ENCODE measurements at places on chromosomes 11 and 22.
A peak's percentile ranks its signal among the peaks of the same experiment; 100 is the strongest.

DNA sequence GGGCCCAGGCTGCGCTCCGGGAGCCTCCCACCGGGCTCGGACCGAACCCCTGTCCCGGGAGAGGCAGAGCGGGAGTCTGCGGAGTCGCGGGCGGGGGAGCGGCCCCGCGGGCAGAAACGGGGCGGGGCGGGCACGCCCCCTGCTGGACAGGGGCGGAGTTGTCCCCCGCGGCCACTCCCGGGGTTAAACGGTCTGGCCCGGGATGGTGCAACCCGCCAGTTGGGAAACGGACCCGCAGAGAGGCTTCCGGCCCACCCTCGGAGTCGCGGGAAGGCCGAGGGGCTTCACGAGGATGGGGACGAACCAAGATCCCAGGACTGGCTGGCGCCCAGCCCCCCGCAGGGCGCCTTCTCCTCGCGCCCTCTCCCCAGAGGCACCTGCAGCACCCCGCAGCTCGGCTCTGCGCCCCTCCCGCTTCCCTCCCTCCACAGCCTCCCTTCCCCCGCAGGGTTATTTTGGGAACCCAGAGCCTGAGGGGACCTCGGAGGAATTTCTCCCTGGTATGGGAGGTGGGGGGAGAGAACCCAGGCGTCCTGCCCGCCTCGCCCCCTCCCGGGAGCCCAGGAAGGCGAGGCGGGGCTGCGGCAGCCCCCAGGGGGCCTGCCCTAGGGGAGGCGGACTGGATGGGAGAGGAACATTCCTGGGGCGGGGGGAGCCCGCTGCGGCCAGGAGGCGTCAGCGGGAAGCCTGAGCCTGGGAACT, 902 bp downstream of the RASGRP2 start:
- DNase-seq = no peak

DNA sequence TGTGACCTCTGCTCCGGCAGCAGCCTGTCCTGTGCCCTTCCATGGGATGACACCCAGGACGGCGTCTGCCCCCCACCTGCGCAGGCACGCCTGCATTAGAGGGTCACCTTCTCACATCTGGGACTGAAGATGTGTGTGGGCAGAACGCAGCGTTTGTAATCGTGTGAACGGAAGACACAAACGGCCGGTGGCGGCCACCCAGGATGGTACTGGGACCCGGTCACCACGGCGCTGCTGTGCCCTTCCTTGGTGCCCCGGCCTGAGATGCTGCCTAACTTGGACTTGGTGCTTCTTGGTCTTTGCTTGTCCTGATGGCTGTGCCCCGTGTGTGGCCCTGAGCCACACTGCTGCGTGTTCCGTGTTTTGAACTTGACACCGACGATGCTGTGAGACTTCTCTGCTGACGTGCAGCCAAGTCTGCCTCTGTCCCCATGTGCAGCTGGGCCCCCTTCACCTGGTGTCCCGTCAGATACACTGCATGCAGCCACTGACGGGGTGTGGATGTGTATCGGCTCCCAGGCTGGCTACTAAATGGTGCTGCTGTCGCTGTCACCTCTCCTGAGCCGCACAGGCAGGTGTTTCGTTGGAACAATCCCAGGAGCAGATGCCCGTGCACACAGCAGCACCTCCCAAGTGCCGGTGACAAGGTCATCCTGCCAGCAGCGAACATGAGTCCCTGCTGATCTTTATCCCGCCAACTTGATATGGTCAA, 21.4 kb downstream of the YPEL1 start:
- no peak for DNase-seq

DNA sequence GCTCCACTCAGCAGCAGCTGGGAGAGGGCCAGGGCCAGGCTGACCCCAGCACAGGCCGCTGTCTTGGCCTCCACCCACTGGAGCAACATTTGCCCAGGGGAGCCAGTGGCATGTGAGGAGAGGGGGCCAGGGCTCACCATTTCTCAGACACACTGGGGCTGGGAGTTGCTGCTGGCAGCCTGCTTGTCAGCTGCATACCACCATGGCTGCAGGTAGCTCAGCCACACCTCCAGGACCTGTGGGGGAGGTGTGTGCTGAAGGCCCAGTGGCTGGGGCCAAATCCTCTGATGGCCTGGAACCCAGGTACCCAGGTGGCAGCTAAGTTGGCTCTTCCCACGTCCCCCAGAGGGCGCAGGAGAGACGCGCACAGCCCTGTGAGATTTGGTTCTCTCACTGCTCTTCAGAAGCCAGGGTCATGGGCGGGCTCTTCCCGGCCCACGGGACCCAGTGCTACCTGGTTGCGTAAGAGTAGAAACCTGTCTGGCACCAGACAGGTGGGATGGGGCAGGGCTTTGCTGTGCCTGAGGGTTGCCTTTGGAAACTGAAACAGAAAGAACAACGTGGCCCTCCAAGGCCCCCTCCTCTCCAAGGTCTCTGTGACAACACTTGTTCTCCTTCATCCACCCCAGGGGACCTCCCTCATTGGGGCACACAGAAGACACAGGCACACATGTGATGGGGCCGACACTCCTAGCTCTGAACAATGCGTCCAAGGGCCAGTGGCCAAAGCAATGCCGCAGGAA, 98.8 kb downstream of the MED15 start:
- DNase-seq = peak; percentile 31

- no peak for DNase-seq
These were observed 10.4 kb downstream of the JAM3 start for GRCh38 chr11:134079317-134079716.

DNA sequence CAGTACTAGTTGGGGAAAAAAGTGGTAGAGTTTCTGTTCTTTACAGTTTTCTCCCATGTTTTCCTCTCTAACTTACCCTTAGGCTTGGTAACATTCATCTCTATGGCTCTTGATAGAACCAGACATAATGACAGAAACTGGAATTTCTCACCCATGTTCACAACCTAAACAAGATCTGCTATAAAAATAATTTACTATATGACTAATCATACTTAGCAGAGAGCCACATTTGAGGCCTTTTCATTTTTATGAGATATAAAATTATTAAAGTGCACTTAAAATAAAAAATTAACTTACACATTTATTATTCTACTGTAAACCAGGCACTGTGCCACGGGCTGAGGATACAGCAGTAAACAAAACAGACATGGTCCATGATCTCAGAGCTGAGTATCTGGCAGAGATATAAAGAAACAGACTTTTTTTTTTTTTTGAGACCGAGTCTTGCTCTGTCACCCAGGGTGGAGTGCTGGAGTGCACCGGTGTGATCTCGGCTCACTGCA, 98.1 kb downstream of the GAB2 start:
- DNase-seq = no peak

DNA sequence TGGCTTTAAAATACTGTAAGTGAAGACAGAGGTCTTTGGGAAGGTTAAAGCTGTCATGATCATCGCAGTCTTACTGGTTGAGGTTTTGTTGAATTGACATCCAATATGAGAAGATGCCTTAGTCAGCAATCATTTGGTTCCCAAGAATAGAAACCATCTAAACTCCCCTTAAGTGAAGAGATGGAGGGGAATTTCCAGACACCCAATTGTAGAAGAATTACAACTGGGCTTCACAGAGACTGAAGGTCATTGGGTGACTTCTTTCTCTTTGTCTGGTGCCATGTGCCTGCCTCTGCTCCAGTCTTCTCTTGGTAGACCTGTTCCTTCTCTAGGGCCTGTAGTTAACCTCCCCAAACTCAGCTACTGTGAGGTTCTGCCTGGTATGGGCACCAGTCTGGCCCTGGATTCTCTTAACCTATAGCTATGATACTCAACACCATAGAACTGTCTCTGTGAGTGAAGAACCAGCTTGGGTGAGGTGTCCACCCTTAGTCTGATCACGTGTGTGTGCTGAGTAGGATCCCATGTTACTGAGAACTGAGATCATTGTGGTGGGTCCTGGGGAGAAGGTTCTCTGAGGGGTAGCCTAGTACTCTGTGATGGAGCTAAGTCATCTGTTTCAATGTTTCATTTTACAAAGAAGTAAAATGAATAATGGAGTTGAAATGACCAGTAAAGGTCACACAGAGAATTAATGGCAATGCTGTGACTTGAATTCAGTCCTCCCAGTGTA, 182.5 kb downstream of the CSNK2A3 start:
- DNase-seq = no peak

DNA sequence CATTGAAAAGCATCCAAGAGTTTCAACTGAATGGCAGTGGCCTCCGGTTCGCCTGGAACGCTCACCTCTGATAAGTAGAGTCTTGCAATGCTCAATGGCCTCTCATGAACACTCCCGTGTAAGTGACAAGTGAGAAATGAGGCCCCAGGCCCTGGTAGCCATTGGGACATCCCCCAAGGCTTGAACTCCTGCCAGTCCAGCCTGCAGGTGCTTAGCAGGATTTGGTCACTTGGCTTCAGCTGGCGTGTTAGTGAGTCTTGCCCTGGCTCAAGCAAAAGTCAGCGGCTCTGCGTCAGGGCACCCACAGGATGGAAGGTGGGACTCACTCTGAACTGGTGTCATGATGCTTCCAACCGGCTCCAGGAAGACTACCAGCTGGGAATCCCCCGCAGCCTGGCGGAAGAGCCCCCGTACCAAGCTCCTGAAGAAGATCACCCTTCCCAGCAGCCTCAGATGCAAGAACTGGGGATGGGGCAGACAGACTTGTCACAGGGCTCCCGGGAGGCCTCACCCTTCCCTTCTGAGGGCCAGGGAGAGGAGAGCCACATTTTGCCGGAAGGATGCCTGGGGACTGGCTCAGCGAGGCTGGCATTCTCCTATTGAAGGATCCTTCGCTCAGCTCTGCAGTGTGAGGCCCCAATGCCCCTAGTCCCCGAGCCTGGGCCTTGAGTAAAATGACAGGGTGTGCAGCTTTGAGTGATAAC, 19.3 kb downstream of the MB start:
- DNase-seq = no peak

GRCh38 chr11:83336993-83337392, 50.8 kb upstream of the CCDC90B start:
- DNase-seq = no peak

GRCh38 chr11:17735818-17736578, 1.4 kb downstream of the KCNC1 start:
- DNase-seq = no peak

- DNase-seq = no peak
These were observed 429.5 kb downstream of the BUD13 start for GRCh38 chr11:116343270-116343669.

- no peak for DNase-seq
These were observed 415.9 kb downstream of the TMEM135 start for GRCh38 chr11:87453531-87454089.

DNA sequence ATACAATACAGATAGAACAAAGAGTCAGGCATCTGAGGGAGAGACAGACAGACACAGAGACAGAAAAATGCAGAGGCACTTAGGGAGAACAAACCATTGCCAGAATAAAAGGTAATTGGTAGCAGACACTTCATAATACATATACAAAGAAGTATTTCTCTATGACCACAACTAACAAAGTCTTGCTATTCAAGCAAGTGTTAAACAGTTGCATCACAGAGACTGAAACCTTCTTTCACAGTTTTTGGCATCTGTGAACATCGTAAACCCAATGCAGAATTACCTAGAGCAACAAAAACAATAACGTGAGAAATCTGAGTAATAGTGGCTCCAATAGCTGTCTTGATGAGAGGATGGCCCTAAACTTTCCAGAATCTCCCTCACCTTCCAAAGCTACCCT, 116.4 kb downstream of the BLID start:
- DNase-seq = no peak

DNA sequence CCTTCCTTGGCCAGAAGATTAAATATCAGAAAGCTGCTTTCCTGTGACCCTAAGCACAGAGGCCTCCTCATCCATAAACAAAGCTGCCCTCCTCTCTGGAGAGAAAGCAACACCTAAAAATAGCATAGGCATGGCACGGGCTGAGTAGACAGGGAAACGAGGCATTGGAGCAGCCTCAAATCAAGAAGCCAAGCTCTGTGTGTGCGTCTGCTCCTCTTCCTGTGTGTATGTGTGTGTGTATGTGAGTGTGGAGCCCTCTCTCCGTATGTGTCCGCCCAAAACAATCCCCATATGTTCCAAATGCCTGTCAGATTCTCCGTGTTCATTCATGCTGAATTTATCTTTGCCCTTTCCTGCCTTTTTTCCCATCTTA, 24.0 kb downstream of the KCNJ5 start:
- DNase-seq = no peak

DNA sequence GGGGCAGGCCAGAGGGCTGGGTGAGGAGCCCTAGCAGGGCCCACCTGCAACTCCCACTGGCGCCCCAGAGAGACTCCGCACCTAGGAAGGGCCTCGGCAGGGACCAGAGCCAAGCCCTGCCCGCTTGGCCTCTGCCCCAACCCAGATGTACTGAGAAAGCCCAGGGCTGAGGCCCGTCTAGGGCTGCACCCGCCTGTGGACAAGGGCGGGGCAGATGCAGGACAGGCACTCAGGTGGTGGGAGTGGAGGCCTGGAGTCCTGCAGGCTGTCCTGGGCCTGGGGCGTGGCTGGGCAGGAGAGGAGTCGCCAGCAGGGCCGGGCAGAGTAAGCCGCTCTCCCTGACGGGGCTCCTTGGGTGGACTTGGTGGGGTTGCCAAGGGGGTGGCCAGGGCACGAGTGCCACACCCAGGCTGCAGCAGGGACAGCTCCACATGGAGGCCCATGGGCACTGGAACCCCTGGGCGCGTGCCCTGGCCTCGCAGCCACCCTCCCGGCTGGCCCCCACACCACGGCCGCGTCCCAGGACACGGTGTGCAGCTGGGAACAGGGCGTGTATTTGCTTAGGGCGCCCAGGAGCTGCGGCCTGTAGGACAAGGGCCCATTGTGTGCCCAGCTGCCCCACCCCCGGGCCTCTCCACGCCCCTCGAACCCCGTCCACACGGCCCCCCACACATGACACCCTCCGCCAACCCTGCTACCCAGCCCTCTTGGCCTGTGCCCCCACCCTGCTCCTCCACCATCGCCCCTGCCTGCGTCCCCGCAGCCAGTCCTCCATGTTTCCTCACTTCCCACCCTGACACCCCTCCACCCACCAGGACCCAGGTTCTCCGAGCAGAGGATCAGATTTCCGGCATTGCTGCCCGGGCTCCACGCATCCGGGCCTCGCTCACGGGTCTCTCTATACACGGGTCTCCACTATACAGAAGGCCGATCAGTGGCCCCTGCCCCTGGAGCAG, 11.3 kb upstream of the PIM3 start:
- no peak for DNase-seq

- DNase-seq = peak; percentile 83
These were observed 39.5 kb downstream of the MUC5B start for GRCh38 chr11:1262172-1263006.
